ENCODE measurements at places on chromosomes 1 and 21.
A peak's percentile ranks its signal among the peaks of the same experiment; 100 is the strongest.

- no peak for DNase-seq
Observed at GRCh38 chr21:46250146-46250725, 21.7 kb upstream of the LSS start.

DNA sequence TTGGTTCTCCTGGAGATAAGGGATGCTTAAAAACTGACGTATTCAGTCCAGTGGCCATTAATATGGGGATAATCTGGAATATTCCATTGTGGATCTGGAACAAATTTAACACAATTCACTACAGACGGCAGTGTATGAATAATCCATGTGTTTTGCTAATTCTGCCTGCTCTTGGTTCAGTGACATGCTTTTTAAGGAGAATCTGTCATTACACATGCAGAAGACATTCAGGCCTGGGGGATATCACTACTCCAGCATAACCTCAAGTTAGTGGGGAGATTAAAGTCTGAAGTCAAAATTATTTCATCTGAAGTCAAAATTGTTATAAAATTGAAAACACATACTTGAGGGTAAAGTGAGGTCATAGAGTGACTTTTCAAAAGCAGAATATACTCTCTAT, 789.3 kb downstream of the USP25 start:
- DNase-seq: no peak

DNA sequence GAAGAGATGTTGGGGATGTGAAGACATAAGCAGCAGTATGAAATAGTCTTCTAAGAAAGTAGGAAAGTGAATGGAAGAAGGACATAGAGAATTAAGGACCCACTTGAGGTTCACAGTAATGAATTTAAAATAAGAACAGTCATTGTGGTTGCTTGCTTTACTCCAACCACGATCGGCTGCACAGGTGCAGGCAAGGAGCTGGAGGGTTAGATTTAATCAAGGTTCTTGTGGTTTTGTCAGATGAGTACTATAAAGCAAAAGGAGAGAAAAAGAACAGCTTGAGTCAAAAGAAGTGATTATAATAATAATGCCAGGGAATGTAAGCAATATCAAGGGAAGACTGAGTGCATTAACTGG, 46.1 kb upstream of the RBM34 start:
- DNase-seq: peak; percentile 31

DNA sequence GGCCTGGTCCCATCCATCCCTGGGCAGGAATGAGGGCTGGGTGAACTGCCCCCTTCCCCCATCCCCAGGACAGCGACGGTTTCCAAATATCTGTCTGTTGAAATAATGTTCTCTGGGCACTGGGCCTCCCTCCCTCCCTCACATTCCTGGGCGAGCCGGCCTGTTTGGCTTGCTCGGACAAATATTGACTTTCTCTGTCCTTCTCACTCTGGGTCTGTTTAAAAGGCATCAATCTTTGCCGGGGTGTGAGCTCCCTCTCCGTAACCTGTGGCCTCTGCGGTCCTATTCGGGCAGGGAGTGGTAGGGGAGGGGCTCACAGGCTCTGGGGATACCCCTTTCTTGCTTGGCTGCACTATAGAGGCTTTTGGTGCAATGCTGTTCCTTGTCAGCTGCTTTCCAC, 40.2 kb downstream of the FOXD2 start:
- DNase-seq: no peak

DNA sequence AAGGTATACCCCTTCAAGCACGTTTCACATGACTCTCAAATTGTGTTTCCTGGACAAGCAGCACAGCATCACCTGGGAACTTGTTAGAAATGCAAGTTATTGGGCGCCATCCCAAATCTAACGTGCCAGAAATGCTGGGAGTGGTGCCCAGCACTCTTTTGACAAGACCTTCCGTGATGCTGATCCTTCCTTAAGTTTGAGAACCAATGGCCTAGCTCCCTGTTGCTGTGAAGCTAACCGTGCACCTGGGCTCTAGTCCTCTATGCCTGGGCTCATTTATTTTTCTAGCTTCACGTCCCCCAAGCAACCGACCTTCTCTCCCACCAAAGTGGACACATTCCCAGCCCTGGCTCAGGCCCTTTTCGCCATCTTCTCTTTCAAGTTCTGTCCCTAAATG, 4.3 kb downstream of the BEST4 start:
- no peak for DNase-seq

DNA sequence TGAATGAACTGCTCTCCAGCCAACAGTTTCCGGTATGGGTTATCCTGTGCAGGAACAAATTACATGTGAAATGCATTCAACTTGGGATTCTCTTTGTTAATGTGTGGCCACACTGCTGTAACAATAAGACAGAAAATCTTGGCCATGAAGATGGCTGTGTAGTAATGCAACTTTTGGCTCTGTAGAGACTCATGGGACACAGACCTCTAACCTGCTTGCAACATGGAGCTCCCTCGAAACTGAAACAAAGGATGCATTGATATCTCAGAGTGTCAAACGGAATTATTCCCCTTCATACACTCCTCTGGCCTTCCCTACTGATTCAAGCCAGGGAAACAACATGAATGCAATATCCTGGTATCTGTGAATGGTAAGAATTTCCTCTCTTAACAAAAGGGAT, 559.3 kb upstream of the ZRANB2 start:
- DNase-seq: no peak

DNA sequence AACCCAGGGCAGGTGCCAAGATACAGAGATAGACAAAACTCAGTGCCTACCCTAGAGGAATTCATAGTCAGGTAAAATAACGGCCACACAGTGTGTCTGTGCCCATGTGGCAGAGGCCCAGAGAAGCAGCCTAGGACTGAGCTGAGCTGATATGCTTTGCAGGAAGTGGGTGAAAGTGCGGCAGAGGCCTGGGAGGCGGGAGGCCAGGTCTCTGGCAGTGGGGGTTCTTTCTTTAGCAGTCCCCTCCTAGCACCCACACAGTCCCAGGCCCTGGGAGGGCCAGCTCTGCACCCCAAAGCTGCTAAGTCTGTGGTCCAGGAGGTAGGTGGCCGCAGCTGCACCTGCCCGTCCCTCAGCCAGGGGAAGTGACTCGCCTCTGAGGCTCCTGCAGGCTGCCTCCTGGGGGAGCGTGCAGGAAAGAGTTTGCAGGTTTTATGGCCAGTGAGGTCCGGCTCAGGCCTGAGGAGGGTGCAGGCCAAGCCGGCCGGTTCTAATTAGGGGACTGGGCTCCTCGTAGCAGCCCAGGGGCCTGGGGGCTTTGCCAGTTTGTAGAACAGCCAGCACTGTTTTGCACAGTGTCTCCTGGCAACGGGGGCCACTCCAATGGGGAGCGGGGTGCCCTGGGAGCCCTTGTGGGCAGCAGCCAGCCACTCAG, 107.9 kb downstream of the SPSB1 start:
- DNase-seq: peak; percentile 46

DNA sequence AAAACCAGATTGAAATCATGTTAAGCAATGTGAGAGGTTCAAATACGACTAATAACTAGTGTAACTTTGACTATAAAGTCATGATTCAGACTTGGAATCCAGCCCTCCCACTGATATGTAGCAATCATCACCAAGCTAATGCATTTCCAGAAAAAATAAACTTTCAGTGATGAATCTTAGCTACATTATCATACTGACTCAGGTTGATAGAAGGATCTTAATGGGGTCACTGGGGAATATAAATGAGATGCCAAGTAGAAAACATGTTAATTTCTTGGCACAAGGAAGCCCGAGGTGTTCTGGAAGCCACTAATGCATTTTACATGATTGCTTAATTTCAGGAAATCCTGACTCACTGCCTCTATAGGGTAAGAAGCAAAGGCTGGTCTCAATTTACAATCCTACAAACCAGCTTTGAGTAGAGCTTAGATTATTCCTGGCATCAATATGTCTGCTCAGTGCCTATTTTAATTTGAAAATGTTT, 67.7 kb downstream of the SELENOF start:
- DNase-seq: peak; percentile 83

DNA sequence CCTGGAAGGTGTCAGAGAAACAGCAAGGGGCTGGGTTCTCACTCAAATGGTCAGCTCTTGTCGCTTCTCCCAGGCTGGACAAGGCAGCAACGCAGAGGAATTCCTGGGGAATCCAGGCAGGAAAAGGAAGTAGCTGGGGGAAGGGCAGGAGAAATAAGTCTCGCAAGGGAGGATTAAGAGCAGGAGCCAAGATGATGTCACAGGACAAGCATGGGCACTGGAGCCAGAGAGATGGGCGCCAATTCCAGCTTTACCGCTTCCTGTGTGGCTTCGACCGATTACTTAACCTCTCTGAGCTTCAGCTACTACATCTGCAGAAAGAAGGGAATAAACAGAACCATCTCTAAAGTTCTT, 70.5 kb downstream of the SSBP3 start:
- peak; percentile 80 for DNase-seq

DNA sequence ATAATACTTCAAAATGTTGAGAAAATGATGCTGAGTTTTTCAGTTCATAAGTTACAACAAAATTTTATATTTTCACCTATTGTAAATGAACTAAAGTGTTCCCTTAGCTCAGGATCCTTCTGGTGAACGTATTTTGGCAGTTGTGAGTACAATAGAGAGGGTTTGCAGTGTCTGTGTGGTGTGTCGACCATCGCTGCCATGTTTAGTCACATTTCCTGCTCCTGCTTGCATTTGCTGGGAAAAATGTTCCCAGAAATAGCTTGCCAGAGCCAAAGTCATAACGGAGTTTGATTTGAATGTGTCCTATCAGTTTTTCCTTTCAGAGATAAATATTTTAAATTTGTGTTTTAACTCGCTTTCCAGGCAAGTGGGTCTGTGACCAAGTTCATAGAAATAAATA, 117.1 kb upstream of the COL6A1 start:
- peak; percentile 38 for DNase-seq

- DNase-seq: no peak
Observed at GRCh38 chr1:226428791-226429461, 21.0 kb upstream of the PARP1 start.

DNA sequence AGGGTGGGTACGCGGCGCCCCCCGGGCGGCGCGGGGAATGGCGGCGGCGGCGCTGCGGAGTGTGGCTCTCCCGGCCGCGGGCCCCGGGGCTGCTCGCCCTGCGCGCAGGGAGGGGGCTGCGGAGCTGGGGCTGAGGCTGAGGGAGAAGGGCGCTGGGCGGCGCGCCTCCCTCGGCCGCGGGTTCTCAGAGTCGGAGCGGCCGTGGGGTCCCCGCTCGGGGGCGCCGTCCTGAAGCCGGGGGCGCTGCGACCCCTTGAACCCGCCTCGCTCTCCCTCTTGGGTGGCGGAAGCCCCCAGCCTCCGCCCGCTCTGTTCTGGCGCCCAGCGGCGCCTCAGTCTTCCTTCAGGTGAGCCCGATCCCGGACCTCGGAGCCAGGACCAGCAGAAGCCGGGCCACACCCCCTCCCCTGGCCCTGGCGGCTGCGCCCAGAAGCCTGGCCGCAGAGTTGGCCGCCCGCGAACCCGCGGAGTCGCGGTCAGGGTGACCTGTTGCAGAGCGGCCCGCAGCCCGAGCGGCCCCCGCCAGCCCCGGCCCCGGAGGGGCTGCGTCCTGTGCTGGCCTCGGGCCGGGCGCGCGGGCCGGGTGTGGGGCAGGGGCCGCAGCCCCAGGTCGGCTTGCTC, 532 bp downstream of the RALGPS2 start:
- DNase-seq: peak; percentile 40

DNA sequence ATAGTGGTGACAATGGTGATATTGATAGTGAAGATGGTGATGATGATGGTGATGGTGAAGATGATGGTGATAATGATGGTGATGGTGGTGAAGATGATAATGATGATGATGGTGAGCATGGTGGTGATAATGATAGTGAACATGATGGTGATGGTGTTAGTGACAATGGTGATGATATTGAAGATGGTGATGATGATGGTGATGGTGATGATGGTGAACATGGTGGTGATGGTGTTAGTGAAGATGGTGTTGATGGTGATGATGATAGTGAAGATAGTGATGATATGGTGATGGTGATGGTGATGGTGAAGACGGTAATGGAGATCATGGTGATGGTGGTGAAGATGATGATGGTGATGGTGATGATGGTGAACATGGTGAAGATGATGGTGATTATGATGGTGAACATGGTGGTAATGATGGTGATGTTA, 259.2 kb downstream of the MATN1 start:
- DNase-seq: no peak

- DNase-seq: no peak
Observed at GRCh38 chr21:29550205-29550604, 251.5 kb downstream of the BACH1 start.

GRCh38 chr21:42262831-42263231, 43.9 kb downstream of the ABCG1 start:
- DNase-seq: no peak

- no peak for DNase-seq
Observed at GRCh38 chr1:44073528-44073927, 42.3 kb upstream of the SLC6A9 start.

GRCh38 chr1:119958223-119958622, 61.9 kb upstream of the ADAM30 start:
- DNase-seq: no peak

DNA sequence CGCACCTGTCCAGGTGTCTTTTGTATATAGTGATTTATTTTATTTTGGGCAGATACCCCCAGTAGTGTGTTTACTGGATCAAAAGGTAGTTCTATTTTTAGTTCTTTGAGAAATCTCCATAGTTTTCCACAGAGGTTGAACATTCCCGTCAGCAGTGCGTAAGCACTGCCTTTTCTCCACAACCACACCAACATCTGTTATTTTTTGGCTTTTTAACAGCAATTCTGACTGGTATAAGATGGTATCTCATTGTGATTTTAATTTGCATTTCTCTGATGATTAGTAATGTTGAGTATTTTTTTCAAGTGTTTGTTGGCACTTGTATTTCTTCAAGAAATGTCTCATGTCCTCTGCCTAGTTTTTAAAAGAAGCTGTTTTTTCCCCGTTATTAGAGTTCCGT, 39.2 kb downstream of the FOXJ3 start:
- no peak for DNase-seq

DNA sequence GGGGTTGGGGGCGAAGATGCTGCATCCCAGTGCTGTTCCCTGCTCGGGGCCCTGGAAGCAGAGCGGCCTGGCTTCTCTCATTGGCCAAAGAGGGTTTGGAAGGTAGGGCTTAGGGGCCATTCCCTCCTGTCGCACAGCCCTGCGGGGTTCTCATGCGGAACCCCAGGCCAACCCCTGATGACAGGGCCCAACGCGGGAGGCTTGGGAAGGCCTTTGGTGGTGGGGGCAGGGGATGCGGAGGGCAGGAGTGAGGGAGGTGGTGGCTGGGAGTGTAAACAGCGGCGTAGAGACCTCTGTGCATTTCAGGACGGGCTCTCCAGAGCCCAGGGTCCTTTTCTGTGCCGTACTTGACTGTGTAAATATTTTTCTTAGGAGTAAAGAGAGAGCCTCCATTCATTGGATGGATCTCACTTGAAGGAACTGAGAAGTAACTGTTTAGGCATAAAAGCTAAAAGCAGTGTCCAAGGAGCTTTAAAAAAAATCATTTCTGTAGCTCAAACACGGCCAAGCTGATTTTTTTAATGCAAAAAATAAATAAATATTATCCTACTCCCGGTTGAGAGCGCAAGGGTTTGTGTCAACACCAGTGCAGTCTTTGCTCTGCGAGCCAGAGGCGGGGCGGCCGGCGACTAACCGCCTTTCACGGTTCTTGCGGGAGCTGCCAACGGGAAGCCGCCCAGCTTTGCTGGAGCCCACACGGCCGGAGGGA, 169.1 kb downstream of the PRDM16 start:
- no peak for DNase-seq

- DNase-seq: no peak
Observed at GRCh38 chr1:241007668-241008067, 349.3 kb downstream of the RGS7 start.

- DNase-seq: peak; percentile 49
Observed at GRCh38 chr1:214518361-214518760, 33.0 kb downstream of the PTPN14 start.

- no peak for DNase-seq
Observed at GRCh38 chr1:40633931-40634376, 31.5 kb downstream of the RIMS3 start.

GRCh38 chr1:166258017-166258416, 91.2 kb upstream of the FAM78B start:
- DNase-seq: no peak

- no peak for DNase-seq
Observed at GRCh38 chr21:25422610-25423608, 184.4 kb downstream of the MRPL39 start.
